ENCODE measurements at places on chromosomes 7 and 10.

GRCh38 chr10:6612371-6612770 is 32.3 kb upstream of the PRKCQ start:
- peak; percentile 11 for DNase-seq

DNA sequence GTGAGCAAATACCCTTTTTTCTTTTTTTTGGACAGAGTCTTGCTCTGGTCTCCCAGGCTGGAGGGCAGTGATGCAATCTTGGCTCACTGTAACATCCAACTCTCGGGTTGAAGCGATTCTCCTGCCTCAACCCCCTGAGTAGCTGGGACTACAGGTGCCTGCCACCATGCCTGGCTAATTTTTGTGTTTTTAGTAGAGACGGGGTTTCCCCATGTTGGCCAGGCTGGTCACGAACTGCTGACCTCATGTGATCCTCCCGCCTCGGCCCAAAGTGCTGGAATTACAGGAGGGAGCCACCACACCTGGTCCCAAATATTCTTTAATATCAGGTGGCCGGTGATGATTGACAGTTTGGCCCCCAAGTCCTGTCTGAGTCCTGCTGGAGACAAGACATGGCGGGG is 6.6 kb downstream of the LAT2 start:
- no peak for DNase-seq

DNA sequence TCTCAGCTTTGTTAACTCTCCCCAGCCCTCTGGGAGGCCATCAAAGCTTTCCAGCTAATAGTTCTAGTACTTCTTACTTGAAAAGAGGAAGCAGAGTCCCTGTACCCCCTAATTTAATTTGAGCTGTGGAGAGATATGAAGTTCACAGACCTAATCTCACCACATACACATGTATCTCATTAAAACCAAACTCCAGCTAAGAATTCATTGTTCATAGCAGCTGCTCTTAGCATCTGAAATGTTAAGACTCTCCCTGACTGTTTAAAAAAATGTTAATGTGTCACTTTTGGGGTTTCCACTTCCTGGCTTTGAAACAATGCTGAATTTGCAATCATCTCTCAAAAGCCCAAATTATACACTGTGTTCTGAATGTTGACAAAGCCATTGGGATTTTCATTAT is 16.2 kb upstream of the MRC1 start:
- no peak for DNase-seq

- DNase-seq: no peak
These were observed 4.8 kb downstream of the IL6 start for GRCh38 chr7:22731766-22732165.

GRCh38 chr10:17062955-17063484 is 66.6 kb downstream of the CUBN start:
- peak; percentile 90 for DNase-seq

DNA sequence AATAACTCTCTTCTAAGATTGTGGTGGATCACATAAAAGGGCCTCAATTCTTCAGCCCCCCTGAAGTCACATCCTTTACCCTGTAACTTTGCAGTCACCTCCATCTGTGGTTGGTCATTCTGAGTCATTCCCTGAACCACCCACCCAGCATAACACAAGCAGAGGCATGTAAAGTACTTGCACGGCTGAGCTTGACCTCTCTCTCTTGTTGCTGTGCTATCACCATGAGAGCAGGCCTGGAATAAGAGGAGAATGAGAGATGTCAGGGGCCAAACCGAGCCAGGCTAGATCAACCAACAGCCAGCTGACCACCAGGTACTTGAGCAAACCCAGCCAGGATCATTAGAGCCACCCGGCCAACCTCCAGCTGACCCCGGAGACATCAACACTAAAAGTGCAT is 13.5 kb upstream of the STK17A start:
- peak; percentile 82 for DNase-seq

Data from astrocyte of the hippocampus (primary cell).